ENCODE measurements at places on chromosomes 6 and 20. TPM values are rescaled to one million over a fixed set of nuclear protein-coding genes. Genes with fewer than 3 reads are reported as not detected.

Gene ZNFX1
- 11.3 TPM for total RNA-seq

Gene ZC2HC1B
- total RNA-seq: not detected

Gene BMP7
- 9.2 TPM for total RNA-seq

Gene HSPA1L
- 1.9 TPM for total RNA-seq

Gene PFDN4
- total RNA-seq: 85.5 TPM

DNA sequence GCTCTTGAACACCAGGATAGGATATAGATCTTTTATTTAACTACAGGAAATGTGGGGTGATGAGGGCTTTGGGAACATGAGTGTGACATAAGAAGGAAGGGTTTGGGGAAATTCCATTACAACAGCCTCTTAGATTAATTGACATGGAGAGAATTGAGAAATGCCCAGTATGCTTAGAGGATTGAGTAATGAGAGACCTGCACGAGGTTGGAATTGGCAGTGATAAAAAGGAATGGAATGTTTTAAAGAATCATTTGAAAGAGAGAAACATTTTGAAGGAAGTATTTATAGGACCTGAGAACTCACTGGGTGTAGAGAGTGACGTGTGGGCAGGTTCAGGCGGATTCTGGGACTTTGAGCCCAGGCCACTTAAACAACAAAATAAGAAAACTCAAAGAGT lies 227.0 kb downstream of the BMP2 start:
- DNase-seq: no peak

DNA sequence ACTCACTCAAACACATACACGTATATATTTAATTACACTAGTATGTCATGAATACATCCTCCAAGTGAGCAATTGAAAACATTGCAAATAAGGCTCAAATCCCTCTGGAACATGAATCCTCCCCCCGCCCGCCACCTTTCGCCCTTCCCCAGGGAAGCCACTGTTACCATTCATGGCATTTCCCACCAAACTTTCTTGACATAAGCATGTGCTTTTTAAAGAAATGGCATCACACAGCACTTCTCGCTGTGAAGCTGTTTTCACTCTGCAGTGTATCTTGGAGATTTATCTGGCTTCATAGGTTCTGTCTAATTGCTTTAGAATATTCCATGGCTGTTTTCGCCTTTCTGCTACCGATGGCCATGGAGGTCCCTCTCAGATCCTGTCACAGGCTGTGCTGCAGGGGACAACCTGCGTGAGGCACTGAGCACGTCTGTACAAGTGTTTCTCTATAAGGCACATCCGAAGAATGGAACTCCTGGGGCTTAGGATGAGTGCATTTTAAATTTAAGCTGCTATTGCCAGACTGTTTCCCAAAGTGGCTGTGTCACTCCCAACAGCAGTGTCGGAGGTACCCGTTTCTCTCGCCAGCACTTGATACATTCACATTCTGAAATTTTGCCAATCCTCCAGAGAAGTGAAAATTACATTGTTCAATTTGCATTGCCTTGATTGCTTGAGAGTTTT lies 22.2 kb upstream of the PHACTR3 start:
- DNase-seq: no peak

- DNase-seq: no peak
Measured at GRCh38 chr6:110395221-110395620, 20.2 kb downstream of the DDO start.

DNA sequence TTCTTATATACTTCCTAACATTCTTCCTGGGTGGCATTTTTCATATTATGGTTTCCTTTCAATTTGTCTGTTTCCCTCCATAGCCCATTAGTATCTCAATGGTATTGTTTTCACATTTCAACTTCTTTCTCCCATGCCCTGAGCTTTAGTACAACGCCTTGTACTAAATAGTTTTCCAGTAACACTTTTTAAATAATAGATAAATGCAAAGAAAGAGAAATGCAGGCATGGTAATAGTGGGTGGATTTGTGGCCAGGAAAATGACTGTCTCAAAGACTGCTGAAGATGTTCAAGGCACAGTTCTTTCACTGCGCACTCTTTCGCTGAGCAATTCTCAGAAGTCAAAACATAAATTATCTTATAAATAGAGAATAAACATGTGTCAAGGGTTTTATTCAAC lies 145.1 kb downstream of the LCA5 start:
- no peak for DNase-seq

GRCh38 chr20:54194724-54195438 lies 13.0 kb upstream of the PFDN4 start:
- DNase-seq: no peak

DNA sequence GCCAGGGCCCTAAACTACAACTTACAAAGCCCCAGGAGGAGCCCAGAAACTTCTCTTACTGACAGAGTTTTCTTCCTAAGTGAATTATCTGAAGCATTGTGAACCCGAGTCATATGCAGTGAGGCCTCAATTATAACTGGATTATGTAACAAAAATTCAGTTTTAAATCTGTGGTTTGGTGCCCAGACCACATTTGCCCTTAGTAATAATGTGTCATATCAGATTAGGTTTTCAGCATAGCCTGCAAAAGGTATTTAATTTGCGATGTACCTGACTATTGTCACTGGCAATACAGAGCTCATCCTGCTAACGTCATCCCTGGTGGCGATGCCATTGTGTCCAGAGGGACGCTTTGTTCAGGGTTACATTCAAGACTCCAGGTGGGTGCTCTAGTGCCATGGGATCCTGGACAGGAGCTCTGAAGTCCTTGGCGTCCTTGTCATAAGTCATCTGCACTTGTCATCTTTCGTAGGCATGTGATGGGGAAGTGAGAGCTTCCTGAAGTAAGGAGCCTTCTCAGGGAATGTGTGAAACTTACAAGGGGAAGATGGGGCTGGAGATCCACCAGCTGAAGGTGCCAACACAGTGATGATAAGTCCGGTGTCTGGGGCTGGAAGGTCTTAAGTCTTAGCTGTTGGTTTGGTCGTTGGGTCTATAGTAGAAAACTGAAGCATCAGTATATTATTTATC lies 65.1 kb downstream of the HIVEP1 start:
- DNase-seq: no peak

DNA sequence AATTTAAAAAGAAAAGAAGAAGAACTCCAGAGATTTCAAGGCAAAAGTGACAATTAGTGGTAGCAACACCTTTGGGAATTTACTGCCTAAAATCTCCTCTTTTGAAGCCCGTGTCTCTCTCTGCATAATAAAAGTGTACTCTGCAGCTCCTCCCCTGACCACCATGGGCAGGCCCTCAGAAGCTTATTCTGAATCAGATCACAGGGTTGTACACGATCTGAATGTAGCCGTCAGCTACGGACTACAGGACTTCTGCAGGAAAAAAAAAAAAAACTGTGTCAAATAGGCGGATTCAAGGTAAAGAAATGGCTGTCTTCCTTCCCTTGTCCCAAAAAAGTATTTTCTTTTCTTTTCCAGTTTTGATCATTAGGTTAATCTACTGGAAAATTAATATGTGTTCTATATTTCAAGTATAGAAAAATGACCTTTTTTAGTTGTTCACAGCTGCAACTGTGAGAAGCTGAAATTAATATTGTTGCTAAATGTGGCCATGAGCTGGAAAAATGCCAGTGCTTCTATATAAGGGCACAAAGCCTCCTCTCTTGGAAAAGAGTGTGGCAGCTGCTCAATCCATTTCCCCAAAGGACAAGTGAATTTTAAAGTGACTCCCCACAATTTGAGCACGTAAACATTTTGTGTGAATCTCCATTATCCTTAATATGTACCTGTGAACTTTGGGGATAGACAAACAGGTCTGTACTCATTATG lies 397.4 kb downstream of the C6orf118 start:
- no peak for DNase-seq
